ENCODE measurements at places on chromosomes 11 and 22.
A peak's percentile ranks its signal among the peaks of the same experiment; 100 is the strongest.

DNA sequence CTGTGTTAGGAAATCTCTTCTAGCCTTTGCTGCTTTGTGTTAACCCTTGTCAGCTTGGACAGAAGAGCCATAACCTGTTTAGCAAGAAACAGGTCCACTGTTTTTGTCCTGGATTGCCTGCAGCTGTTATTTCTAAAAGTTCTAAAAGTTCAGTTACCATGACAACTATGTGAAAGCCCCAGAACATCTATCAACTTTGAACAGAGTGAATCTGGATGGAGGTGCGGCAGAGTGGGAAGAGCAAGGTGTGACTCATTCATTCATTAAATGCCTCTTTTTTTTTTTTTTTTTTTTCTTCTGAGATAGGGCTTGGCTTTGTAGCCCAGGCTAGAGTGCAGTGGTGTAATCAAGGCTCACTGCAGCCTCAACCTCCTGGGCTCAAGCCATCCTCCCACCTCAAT lies 50.5 kb downstream of the RBX1 start:
- no peak for DNase-seq

GRCh38 chr11:123098990-123099389 lies 37.1 kb upstream of the HSPA8 start:
- no peak for DNase-seq

GRCh38 chr22:39276440-39277141 lies 31.8 kb upstream of the PDGFB start:
- DNase-seq: no peak

DNA sequence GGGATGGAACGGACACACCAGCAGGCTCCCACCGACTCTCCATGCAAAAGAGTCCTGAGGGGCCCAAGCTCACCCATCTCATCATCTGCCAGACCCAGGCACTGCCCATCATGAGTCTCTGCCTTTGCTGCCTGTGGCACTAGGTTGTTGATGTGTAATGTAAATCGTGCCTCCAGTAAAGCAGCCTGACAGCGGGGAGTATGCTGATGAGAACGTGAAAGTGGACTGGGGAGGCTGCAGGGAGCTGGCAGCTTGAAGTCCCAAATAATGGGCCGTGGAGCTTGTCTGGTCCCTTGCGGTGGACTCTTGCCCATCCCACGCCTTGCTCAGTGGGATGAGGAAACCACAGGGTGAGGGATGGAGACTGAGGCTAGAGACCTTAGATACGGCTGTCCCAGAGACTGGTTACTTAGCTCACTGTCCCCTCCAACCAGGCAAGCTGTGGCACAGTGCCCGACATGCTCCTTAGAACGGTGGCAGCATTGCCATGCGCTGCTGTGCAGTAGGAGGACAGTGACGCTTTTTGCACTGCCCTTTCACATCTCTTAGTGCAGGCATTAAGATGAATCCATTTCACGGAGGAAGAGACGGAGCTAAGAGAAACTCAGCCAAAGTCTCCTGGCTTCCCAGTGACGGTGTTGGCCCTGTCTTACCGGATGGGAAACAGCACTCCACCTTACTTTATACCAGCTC lies 39.6 kb upstream of the PLET1 start:
- no peak for DNase-seq

- peak; percentile 47 for DNase-seq
Measured at GRCh38 chr11:36258730-36259360, 30.4 kb downstream of the COMMD9 start.

DNA sequence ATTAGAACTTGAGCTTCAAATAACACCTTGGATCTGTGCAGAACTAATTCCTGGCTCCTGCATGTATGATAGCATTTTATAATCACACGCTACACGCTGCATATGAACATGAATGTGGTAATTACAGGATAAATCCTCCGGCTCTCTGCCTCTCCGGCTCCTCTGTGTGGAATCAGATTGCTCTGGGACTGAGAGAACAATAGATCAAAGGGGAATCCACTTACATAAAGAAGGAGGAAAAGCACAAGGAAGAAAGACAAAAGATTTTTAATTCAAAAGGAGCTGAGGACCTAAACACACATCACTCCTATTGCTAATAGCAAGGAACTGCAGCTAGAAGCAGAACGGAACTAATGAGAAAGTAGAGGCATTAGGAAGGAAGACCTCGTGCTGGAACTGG lies 240.9 kb downstream of the NTM start:
- DNase-seq: no peak

- DNase-seq: no peak
Measured at GRCh38 chr11:128501632-128502549, 85.5 kb downstream of the ETS1 start.

- DNase-seq: no peak
Measured at GRCh38 chr11:97860237-97860636, 1160.5 kb upstream of the CNTN5 start.

- DNase-seq: no peak
Measured at GRCh38 chr11:35463331-35463751, 44.0 kb upstream of the SLC1A2 start.

GRCh38 chr11:13928566-13929251 lies 33.8 kb upstream of the SPON1 start:
- peak; percentile 9 for DNase-seq

DNA sequence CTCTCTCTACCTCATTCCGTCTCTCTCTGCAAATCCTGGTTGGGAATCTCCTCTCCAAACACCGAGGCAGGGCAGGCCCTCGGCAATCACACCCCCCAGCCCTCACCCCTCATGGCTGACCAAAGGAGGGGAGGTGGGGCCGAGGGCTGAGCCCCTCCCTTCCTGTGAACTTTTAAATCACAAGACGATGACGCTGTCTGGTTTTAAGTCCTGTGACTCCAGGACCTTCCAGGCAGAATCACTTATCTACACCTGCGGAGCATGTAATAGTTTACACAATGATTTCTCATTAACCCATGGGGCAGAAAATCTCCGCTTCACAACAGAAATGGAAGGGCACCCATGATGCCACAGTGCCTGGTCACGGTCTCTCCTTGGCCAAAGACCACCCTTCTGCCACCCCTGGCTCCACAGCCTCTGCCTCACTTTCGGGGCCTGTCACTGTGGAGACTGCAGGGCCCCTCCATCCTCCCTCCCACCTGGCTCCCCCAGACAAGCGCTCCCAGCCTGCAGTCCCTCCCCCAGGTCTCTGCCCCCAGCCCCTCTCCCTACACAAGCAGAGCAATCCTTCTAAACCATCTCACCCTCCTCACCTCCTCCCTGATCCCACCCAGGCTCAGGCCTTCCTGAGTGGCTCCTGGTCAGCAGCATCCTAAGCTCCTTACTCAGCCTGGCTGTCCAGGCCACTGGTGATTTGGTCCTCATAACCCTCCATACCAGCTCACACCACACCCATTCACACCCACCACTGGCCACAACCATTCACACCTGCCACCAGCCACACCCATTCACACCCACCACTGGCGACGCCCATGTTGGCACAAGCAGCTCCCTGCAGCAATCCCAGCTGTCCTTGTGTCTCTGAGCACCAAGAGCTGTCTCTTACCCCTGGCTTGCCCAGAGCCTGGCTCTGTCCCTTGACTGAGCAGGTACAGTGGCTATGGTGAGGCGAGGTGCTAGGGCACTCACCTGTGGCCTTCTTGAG lies 30.7 kb upstream of the ARFGAP3 start:
- DNase-seq: no peak
